Stimulated activated CD8-positive, alpha-beta memory T cell treated with anti-CD3 and anti-CD28 coated beads, Interleukin-15, amount 100 ng/mL, for 4 hours (primary cell): ENCODE measurements at places on chromosomes 2 and 18.

- DNase-seq, result no peak
Observed at GRCh38 chr18:52844323-52844722, 504.3 kb downstream of the DCC start.

DNA sequence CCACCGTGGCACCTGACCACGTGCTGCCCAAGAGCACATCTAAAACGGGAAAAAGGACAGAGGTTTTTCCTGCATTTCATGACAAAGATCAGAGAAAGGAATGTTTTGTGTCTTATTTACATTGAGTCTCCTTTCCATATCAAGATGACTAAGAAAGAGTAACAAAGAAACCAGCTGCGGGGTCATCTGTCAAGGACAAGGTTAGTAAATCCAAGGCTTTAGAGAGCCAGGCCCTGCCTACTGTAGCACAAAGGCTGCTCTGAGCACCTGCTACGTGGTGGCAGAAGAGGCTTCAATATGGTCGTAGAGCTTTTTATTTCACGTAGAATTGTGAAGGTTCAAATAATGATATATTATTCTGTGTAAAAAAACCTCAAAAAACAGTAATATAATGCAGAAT is 51.0 kb downstream of the PRELID3A start:
- no peak for DNase-seq

- DNase-seq, result no peak
Observed at GRCh38 chr2:70937866-70938585, 2.3 kb downstream of the ATP6V1B1 start.

- DNase-seq, result no peak
Observed at GRCh38 chr2:197359859-197360258, 49.3 kb upstream of the ANKRD44 start.
